ENCODE measurements at places on chromosomes 16 and 17. TPM values are rescaled to one million over a fixed set of nuclear protein-coding genes. Genes with fewer than 3 reads are reported as not detected.
A peak's percentile ranks its signal among the peaks of the same experiment; 100 is the strongest.

PDF gene
- total RNA-seq: 23.9 TPM

PSMD11 gene
- total RNA-seq: 175 TPM

SEZ6L2 gene
- total RNA-seq: 43.5 TPM

DNA sequence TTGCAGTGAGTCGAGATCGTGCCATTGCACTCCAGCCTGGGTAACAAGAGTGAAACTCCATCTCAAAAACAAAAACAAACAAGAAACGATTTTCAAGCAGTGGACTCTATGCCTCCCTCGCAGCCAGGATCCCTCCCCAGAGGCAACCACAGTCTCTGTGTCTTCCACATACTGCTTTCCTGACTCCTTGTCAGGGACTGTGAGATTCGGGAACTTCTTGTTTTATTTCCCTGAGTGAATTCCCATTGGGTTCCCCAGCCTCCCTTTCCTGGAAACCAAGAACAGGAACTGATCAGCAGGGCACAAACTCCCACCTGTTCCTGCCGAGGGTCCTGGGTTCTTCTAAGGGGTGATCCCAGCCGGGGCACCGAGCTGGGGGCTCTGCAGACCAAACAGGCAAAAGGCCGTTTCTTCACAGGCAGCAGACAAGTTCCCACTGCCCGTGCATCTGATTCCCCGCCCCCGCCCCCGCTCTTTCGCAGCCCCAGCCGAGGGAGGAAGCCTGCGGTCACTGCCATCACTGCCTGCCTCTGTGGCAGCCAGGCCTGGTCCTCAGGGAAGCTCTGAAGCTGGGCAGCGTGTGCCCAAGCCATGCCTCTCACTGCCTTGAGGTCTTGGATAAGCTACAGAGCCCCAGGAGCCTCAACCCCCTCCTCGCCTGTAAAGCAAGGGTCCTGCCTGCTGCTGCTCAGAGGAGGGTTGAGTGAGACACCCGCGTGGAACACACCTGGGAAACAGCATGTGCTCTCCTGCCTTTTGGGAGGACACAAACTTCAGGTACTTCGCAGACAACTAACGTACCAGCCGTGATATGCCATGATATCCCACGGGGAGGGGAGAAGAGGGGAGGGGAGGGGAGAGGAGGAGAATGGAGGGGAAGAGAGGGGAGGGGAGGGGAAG is 5.5 kb upstream of the PIEZO1 start:
- peak; percentile 61 for DNase-seq

DNA sequence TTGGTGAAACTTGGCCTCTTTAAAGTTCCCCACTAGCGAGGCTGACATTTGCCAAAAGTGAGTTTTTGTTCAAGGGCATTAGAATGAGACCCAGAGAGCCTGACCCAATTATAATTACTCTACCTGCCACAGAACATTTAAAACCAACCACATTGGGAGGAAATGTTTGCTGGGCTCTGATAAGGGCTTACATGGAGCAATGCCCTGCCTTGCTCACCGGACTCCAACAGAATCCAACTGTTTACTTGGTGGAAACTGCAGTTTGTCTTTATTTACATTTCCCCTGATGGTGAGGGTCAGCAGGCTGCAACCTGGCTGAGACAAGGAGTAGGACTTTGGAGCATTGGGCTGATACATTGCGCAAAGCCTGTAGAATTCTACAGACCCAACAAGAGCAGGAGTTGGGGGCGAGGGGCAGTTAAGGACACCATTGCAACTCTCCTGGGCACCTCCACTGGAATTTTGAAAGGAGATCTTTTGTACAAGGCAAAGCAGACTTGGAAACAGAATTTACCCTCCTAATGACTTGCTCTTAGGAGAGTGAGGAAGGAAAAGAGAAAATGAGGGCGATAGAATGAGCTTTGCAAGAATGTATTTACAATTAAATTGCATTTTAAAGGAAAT is 368.6 kb downstream of the SHISA9 start:
- DNase-seq: no peak

GRCh38 chr16:9895817-9896216 is 286.4 kb downstream of the GRIN2A start:
- DNase-seq: no peak

GRCh38 chr17:60640503-60640902 is 37.1 kb upstream of the BCAS3 start:
- DNase-seq: no peak

All from H1 (cell line).